Activated naive CD4-positive, alpha-beta T cell treated with anti-CD3 and anti-CD28 coated beads, Interleukin-2, amount 50 U/mL, for 72 hours (primary cell): ENCODE measurements at places on chromosomes 13 and 19. TPM values are rescaled to one million over a fixed set of nuclear protein-coding genes. Genes with fewer than 3 reads are reported as not detected.

- DNase-seq: no peak
These were observed 240.7 kb downstream of the UQCRFS1 start for GRCh38 chr19:28972058-28972852.

- no peak for DNase-seq
These were observed 232.5 kb upstream of the SERP2 start for GRCh38 chr13:44140888-44141724.

DNA sequence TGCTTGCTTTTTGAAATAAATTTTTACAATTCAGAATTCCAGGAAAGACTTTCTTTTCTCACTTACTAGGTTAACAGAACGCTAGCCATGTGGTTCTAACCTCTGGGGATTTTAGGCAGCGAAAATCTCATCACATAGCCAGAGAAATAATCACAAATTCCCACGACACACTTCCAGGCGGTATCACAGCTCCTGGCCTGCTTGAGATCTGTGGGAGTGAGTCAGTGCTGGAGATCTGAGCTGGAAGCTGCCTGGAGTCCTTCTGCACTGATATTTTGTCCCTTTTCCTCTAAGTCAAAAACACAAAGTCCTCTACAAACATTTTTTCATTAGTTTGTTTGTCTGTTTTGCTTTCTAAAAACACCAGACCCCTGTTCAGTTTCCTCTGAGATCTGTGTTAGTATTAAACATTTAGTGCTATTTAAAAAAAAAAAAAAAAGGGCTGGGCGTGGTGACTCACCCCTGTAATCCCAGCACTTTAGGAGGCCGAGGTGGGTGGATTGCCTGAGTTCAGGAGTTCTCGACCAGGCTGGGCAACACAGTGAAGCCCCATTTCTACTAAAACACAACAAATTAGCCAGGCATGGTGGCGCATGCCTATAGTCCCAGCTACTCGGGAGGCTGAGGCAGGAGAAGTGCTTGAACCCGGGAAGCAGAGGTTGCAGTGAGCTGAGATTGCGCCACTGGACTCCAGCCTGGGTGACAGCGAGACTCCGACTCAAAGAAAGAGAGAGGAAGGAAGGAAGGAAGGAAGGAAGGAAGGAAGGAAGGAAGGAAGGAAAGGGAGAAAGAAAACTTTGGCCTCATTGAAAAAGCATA lies 12.2 kb upstream of the UBE2L5 start:
- DNase-seq: no peak

Gene THSD8
- 42.7 TPM for total RNA-seq

- no peak for DNase-seq
These were observed 316.6 kb downstream of the DNAJC15 start for GRCh38 chr13:43339805-43340550.

DNA sequence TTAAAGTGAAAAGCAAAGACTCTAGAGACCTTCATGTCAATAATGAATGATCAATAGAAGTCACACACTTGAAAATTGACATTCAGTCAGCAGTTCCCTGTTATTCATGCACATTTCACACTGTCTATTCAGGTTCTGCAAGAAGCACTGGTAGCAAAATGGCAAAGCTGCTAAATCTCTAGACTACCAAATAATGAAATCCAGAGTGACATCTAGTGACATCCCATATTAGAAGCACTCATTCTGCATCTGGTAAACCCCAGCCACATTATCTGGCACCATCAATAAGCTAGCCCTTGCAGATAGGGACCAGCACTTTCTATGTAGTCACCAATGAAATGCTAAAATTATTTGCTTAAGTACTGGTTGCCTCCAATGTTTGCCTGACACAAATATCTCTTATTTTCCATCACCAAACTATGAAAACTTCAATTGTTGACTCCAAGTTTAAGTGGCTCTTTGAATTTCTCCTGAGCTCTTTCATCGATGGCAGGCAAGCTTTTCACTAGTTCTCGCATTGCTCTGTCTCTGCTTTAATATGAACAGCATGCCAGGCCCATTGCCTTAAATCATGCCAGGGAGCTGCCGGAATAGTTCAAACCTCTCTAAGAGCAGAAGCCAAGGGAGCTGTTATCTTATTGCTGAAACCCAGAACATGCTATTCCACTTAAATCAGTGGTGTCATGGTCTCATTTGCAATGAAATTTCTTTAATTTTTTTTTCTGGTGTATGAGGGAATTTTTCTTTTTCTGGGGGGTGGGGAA lies 409.9 kb downstream of the MZT1 start:
- no peak for DNase-seq

Gene ZNF486
- total RNA-seq: 11.4 TPM
